ENCODE measurements at places on chromosomes 7 and 10.

- DNase-seq, result no peak
These were observed 80.5 kb downstream of the TNS3 start for GRCh38 chr7:47501406-47501805.

DNA sequence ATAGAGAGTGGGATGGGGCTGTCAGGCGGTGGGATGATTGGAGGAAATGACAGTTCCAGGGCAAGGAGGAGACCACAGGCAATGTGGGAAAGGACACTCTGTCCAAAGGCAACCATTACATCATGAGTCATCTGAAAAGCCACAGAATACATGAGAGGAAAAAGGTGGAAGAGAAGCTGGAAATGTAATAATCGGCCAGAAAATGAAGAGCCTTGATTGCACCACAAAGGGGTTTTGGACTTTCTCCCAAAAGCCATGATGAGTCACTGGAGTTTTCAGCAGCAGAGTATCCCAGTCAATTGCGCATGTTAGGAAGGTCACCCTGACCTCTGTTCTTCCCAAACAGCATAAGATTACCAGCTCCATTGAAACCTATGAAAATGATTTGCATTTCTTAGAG lies 222.0 kb downstream of the LHFPL3 start:
- DNase-seq, result no peak

- no peak for DNase-seq
These were observed 32.5 kb upstream of the ADAM12 start for GRCh38 chr10:126420567-126421300.

- no peak for DNase-seq
These were observed 240.7 kb downstream of the FZD1 start for GRCh38 chr7:91504919-91505318.

- DNase-seq, result no peak
These were observed 2.5 kb downstream of the HOXA4 start for GRCh38 chr7:27128034-27128433.

DNA sequence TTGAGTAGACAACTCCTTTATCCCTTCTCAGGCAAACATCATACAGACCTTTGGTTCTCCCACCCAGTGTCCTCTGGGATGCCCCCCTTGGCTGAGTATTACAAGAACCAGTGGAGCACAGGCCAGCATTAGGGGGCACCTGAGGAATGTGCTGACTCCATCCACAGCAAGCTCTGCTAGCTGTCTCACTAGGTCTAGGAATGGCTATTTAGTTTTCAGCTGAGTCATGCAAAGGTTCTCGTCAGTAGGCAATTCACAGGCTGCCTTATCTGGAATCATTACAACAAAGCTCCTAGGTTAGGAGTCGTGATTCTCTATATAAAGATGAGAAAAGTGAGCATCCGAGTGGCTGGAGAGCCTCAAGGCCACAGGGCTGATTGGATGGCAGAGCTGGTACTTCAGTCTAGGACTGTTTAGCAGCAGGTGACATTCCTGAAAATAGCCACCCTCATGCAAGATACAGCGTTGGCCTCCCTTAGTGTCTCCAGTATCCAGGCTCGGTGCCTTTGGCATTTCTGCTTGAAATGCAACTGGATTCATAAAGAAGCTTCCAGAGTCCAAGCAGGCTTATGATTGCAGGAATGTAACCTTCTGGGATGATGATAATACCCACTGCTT lies 75.8 kb downstream of the CDCA7L start:
- no peak for DNase-seq

- no peak for DNase-seq
These were observed 464.9 kb downstream of the INHBA start for GRCh38 chr7:41237956-41238355.

GRCh38 chr10:93364966-93365365 lies 117.2 kb downstream of the MYOF start:
- no peak for DNase-seq

- no peak for DNase-seq
These were observed 137.8 kb downstream of the CHRM2 start for GRCh38 chr7:137006293-137006692.

DNA sequence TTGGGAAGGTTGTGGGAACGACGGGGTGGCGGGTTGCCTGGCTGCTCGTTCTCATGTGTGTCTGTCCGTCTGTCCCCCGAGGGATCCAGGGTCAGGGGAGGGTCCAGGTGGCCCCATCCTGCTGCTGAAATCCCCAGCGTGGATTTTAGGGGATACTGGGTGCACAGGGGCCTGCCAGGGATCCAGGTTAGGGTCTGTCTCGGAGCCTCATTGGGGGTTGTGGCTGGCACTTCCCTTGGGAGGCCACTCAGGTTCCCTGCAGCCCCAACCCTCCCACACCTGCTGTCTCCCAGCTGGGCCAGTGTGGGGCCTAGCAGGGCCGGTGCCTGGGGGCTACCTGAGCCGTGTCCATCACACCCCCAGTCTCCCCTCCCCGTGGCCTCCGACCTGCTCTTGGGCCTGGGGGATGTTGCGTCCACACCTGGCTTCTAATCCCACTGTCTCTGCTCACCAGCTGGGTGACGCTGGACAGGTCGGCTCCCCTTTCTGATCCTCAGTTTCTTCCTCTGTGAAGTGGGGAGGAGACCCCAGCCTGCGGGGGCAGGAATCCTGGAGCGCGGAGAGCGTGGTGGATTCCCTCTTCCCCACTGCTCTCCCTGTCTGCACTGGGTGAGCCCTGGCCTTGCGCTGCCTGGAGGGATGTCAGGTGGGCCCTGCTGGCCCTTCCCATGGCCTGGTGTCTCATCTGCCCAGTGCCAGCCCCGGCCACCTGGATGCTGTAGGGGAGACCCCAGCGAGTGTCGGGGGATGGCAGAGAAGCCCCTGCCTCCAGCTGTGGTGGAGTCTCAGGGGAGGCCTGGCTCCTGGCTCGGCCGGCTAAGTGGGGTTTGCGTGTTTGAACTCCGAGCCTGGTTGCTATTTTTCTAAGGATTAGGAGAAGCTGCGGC lies 81.6 kb downstream of the UNCX start:
- DNase-seq, result no peak

- DNase-seq, result no peak
These were observed 52.2 kb downstream of the MAGI2 start for GRCh38 chr7:79401254-79401653.

- DNase-seq, result no peak
These were observed 29.5 kb downstream of the CDC123 start for GRCh38 chr10:12225444-12225843.

- no peak for DNase-seq
These were observed 238.8 kb upstream of the LRGUK start for GRCh38 chr7:133888061-133888930.

DNA sequence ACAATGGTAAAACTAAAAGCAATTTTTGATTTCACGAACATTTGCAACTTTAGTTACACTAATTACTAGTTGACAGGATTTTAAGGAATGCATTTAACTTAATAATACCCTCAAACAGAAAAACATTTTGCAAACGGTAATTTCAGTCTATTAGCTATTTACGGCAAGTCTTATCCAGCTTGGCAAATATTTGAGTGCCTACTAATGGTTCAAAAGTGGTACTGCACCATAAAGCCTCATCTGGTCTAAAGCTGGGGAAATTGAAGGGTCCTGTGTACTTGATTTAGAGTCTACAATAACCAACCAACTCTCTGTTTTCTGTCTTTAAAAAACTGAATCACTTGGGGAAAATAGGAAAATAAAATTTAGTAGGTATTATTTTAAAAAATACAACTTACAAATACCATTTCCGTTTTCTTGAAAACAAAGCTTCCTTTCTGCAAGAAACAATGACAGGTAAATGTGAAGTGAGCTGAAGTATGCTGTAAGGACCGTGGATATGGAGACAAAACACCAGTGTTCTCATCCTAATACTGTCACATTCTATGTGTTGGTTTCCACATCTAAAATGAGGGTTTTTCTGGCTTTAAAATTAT lies 142.3 kb downstream of the VPS50 start:
- DNase-seq, result no peak
